LoVo (cell line): ENCODE measurements at places on chromosomes 11 and 22.

DNA sequence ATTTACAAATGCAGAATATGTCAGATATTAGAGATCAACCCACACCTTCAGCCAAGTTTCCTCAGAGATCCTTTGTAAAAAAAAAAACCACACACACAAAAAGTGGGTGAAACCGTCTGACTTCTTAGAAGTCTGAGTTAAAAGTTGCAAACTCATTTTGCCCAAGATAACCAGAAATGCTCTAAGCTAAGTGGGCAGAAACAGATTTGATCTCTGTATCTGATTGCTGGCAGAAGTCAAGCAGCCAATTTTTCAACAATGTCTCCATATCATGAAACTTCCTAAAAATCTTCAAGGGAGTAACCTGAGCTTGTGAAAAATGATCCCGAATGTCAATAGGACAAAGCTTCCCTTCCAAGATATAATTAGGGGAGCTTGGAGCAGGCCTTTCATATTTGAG is 28.6 kb upstream of the ATXN10 start:
- DNase-seq, result no peak

DNA sequence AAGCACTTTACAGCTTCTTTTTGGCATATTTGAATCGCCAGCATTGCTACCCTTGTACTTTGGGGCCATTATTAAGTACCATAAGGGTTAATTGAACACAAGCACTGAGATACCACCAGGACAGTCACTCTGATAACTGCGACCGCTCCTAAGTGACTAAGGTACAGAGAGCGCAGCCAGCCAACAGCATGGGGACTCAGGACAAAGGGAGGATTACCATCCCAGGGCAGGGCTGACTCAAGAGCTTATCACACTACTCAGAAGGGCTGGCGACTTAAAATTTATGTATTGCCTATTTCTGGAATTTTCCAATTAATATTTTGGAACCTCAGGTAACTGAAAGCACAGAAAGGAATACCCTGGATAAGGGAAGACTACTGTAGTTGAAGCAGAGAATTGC is 479 bp downstream of the ZNF280A start:
- DNase-seq, result peak; percentile 40

GRCh38 chr11:69587454-69588090 is 53.4 kb upstream of the CCND1 start:
- no peak for DNase-seq

DNA sequence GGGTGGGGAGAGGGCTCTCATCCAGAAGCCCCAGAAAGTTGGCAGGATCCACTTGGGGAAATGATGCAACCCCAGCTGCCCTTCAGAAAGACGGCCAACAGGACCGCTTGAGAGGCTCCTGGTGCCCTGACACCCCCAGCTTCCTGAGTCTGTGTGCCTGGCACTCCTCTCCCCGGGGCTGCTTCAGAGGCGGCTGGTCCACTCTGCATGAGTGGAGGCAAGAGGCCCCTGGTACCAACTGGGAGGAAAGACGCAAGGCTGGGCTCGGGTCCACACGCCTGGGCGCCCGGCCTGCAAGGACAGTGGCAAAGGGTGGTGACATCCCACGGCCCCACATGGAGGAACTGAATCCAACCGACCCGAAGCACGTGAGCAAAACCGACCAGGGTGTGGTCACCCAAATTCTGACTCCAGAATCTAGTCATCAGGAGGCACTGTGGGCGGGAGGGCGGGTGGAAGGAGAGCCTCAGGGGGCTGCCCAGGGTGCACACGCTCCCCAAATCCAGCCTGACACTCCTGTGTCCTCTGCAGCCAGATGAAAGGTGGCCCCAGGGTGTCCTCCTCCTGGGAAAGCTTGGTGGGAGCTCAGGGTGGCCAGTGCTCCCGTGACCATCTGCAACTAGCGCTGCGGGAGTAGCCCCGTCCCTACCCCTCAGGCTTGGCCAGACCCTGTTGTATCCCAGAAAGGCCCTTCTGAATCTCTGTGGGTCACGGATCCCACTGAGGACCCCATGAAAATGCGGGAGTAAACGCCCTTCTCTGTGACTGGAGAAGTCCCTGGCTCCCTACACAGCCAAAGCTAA is 3.7 kb downstream of the RNH1 start:
- no peak for DNase-seq

DNA sequence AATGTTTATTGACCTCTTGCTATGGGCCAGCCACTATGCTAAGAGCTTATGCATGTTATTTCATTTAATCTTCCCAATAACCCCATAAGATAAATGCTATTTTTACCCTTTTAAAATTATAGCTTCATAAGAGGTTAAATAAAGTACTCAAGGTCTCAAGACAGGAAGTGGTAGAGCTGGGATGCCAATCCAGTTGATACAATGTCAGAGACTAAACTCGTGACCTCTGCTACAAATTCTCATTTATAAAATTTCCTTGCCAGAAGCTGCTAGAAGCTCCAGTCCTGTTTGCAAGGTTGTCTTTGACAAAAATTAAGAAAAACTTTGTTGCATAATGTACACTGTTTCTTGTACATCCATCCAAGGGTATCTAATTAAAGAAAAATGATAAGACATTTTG is 265.9 kb upstream of the MPPED2 start:
- no peak for DNase-seq

DNA sequence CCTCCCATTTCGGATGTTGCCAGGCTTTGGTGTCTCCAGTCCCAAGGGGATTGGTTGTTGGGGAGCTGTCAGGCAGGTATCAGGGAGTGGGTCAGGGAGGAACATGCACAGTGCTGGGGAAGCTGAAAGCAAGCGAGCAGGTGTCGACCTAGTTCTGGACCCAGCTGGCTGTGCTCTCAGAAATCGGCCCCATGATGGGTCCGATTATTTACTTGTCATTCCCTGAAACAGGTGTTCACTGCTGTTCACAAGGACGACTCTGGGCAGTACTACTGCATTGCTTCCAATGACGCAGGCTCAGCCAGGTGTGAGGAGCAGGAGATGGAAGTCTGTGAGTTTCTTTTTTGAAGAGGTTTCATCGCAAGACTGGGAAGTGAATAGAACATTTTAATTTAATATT is 76.8 kb downstream of the JAM3 start:
- DNase-seq, result no peak

GRCh38 chr11:65562788-65563187 is 4.6 kb upstream of the LTBP3 start:
- DNase-seq, result no peak
